Naive thymus-derived CD4-positive, alpha-beta T cell (primary cell): ENCODE measurements at places on chromosomes 11 and 22. TPM values are rescaled to one million over a fixed set of nuclear protein-coding genes. Genes with fewer than 3 reads are reported as not detected.

DNA sequence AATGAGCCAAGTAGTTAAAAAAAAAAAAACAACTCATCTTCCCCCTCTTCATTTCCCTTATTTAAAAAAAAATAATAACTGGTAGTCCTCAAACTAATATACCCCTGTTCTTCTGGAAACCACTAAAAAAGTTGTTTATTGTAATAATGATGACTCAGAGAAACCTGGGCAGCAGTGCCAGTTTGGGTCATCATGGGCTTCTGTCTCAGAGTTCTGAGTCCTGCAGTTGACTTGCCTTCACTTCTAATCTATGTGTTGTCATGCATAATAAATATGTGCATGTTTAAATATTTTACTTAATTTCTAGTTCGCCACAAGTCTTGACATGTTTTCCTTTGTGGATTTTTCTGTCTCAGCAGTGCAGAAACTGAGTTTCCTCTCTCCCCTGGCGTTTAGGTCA is 46.8 kb downstream of the PPP2R1B start:
- H3K27me3 ChIP-seq = no peaks in the 10 kb centered on the region
- DNase-seq = no peak
- no peak overlapping the region for H3K27ac ChIP-seq
- H3K36me3 ChIP-seq = no peaks in the 10 kb centered on the region
- no peaks in the 10 kb centered on the region for H3K4me1 ChIP-seq
- H3K4me3 ChIP-seq = no peak overlapping the region

GGTLC3 gene
- not detected for polyA plus RNA-seq

- H3K4me3 ChIP-seq = peak overlapping the region; percentile 99
- DNase-seq = peak; percentile 60
- H3K4me1 ChIP-seq = peaks cover 7% of the 10 kb centered on the region
- peak overlapping the region; percentile 97 for H3K27ac ChIP-seq
- no peaks in the 10 kb centered on the region for H3K27me3 ChIP-seq
- no peaks in the 10 kb centered on the region for H3K36me3 ChIP-seq
Observed at GRCh38 chr11:64810891-64811272, 531 bp upstream of the MEN1 start.

OR51B2 gene
- not detected for polyA plus RNA-seq

DNA sequence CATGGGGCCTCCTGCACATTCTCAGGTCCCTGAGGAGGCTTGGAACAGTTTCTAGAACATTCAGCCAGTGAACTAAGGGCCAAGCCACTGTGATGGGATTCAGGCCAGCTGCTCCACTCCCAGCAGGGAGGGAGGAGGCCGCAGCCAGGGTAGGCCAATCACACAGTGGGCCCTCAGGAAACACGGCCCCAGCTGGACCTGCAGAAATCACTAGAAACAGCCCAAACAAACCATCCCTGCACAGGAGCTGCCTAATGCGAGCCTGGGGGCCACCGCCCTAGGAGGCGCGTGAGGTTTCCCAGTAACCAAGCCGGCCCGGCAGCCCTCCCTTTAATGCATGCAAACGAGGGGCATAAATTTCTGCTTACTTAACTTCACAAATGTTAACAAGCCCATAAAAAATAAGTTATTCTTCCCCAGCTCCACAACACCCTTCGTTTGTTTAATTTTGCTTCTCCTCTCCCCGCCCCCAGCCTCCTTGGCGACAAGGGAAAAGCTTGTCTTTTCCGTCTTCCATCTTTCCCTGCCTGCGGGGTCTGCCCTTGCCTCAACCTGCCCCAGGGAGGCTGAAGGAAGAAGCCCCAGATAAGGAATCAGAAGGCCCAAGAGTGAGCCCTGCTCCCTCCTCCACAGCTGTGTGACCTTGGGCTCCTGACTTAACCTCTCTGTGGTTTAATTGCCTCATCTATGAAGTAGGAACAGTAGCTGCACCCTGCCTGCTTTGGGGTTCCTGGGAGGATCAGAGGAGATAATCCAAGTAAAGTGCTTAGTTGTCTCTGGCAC is 25.7 kb downstream of the ELFN2 start:
- no peaks in the 10 kb centered on the region for H3K4me1 ChIP-seq
- no peak overlapping the region for H3K4me3 ChIP-seq
- no peaks in the 10 kb centered on the region for H3K27me3 ChIP-seq
- no peak for DNase-seq

CHRM1 gene
- not detected for polyA plus RNA-seq

GRCh38 chr11:61700212-61700611 is 20.0 kb downstream of the DAGLA start:
- H3K36me3 ChIP-seq = no peaks in the 10 kb centered on the region
- no peak for DNase-seq
- no peak overlapping the region for H3K27ac ChIP-seq
- H3K27me3 ChIP-seq = no peaks in the 10 kb centered on the region

DNA sequence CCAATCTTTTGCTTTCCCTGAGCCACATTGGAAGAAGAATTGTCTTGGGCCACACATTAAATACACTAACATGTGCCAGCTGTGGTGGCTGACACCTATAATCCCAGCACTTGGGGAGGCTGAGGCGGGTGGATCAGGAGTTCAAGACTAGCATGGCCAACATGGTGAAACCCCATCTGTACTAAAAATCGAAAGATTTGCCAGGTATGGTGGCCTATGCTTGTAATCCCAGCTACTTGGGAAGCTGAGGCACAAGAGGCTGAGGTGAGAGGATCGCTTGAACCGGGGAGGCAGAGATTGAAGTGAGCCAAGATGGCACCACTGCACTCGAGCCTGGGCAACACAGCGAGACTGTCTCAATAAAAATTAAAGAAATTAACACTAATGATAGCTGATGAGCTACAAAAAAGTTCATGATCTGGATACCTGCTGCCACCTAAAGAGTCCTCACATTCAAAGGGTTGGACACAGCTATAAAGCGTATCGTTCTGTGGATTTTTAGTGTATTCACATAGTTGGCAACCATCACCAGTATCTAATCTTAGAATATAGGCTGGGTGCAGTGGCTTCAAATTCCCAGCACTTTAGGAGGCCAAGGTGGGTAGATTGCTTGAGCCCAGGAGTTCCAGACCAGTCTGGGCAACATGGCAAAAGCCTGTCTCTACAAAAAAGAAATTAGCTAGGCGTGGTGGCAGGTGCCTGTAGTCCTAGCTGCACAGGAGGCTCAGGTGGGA is 3.4 kb upstream of the LDHC start:
- no peak overlapping the region for H3K4me3 ChIP-seq
- no peak for DNase-seq
- H3K36me3 ChIP-seq = peaks cover 20% of the 10 kb centered on the region

DNA sequence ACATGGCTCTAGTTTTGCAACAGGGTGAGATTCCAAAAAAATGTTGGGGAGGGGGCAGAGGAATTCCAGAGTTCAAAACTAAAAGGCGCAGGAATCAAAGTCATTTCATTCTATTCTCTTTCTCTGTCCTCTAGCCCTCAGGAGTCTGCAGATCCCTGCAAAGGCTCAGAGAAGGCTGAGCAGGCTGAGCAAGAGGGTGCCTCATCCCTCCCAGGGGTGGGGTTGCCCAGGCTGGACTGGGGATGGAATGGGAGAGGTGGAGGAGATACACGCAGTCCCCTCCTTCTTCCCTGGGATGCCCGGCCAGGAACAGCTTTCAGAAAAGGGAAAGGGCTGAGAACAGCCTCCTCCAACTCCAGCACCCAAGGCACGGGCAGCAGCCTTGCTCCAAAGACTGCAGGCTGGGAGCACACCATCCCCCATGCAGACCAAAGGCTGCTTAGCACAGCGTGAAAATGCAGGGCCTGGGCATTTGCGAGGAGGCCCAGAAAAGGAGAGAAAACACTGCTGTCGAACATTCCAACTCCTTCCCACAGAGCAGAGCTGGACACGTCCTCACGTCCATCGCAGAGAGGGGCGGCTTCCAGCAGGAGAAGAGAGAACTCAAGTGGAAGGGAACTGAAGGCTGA is 51.8 kb downstream of the MN1 start:
- no peaks in the 10 kb centered on the region for H3K36me3 ChIP-seq
- H3K4me1 ChIP-seq = no peaks in the 10 kb centered on the region
- DNase-seq = no peak
- no peak overlapping the region for H3K27ac ChIP-seq
- no peak overlapping the region for H3K4me3 ChIP-seq

GRCh38 chr11:117201658-117202305 is 2.6 kb downstream of the TAGLN start:
- no peak for DNase-seq
- no peak overlapping the region for H3K27ac ChIP-seq
- no peak overlapping the region for H3K4me3 ChIP-seq
- peaks cover 7% of the 10 kb centered on the region for H3K36me3 ChIP-seq

DNA sequence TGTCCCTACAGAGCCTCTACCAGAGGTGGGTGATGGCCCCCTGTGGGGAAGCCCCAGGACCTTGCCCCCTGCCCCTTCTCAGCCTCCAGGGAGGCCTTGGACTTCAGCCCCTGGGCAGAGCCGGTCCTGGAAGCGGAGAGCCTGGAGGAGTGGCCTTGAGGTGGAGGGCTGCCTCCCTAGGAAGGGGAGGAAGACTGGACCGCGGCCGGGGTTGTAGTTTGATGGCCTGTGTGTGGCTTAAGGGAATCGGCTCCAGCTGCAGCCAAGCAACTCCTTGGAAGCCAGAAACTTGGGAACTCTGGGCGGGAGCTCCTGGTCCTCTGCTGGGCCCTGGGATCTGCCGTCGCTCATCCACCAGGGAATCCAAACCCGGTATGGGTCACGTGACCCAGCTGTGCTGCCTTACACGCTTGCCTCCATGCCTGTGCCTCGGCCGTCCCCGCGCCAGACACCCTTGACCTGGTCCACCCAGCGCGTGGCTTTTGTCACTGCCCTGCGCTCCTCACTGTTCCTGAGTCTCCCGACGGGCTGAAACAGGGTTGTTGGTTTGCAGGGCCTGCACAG is 23.5 kb upstream of the ARHGAP8 start:
- H3K27ac ChIP-seq = no peak overlapping the region
- H3K4me1 ChIP-seq = no peaks in the 10 kb centered on the region
- no peak overlapping the region for H3K4me3 ChIP-seq
- no peaks in the 10 kb centered on the region for H3K36me3 ChIP-seq
- DNase-seq = no peak
- no peaks in the 10 kb centered on the region for H3K27me3 ChIP-seq

GRCh38 chr11:45162064-45162375 is 15.6 kb downstream of the PRDM11 start:
- H3K27ac ChIP-seq = no peak overlapping the region
- H3K36me3 ChIP-seq = no peaks in the 10 kb centered on the region
- DNase-seq = no peak

GRCh38 chr11:110165039-110165925 is 72.1 kb downstream of the ZC3H12C start:
- H3K27ac ChIP-seq = no peak overlapping the region
- H3K36me3 ChIP-seq = no peaks in the 10 kb centered on the region
- no peaks in the 10 kb centered on the region for H3K27me3 ChIP-seq
- H3K4me3 ChIP-seq = no peak overlapping the region
- DNase-seq = no peak

GRCh38 chr11:47289856-47290255 is 19.9 kb downstream of the MADD start:
- H3K27ac ChIP-seq = no peak overlapping the region
- no peak overlapping the region for H3K4me3 ChIP-seq
- no peaks in the 10 kb centered on the region for H3K4me1 ChIP-seq
- peaks cover 31% of the 10 kb centered on the region for H3K36me3 ChIP-seq
- no peak for DNase-seq

DNA sequence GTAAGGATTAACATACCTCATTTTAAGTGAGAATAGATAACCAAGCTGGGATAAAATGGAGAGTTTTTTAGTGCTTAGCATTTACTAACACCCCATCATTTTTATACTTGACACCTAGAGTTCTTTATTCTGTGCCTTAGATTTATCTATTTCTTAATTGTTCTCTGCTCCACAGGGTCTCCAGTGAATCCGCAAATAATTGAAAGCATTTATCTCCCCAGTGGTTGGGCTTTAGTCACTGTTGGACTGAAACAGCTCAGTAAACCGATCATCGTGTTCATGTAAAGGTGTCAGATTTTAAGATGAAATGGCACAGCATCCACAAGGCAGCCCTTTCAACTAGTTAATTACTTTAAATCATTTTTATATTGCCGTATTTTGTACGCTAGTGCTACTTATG is 17.8 kb upstream of the GRIA4 start:
- no peaks in the 10 kb centered on the region for H3K36me3 ChIP-seq
- H3K27ac ChIP-seq = no peak overlapping the region
- no peaks in the 10 kb centered on the region for H3K27me3 ChIP-seq

ELMOD1 gene
- polyA plus RNA-seq = not detected

TMEM132A gene
- not detected for polyA plus RNA-seq

GRCh38 chr11:68003846-68004550 is at the start of gene UNC93B1:
Gene UNC93B1, minus strand, starts transcription at chr11:68004097. Its CDS starts 54 bp downstream, at chr11:68004043.
- H3K27me3 ChIP-seq = no peaks in the 10 kb centered on the region
- H3K4me1 ChIP-seq = peaks cover 6% of the 10 kb centered on the region
- H3K27ac ChIP-seq = peak within 1 kb of the TSS; percentile 66
- DNase-seq = peak; percentile 70
- H3K36me3 ChIP-seq = no peaks in the 10 kb centered on the region

DNA sequence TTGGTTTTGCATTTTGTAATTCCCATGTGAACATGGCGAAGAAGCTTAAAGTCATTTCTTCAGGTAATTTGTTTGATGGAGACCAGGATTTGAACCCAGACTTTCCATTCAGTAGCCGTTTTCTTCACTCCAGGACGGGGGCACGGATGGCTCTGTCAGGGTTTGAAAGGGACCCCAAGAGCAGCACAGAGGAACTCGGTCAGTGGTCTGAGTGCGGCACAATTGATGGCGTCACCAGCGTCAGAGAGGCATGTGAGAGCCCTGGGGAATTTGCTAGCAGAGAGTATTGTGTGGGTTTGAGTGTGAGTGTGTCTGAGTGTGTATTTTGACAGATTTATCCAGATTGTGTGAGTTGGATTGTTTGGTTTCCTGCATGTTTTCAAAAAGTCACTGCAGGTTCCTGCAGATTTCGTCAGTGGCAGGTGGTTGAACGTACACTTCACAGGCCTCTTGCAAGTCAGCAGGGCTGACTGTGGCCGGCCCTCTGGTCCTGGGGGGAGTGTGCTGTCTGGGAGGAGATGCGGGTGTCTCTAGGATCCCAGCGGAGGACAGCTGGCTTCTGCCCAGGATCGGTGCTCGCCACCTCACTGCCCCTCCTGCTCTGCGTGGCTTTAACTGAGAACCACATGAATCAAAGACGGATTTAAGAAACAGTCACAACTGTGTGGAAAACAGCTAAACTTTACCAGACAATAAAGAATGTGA is 199.3 kb downstream of the TBC1D22A start:
- no peaks in the 10 kb centered on the region for H3K36me3 ChIP-seq
- H3K4me3 ChIP-seq = no peak overlapping the region
- no peak for DNase-seq
- no peaks in the 10 kb centered on the region for H3K27me3 ChIP-seq
- H3K4me1 ChIP-seq = no peaks in the 10 kb centered on the region
- no peak overlapping the region for H3K27ac ChIP-seq

DNA sequence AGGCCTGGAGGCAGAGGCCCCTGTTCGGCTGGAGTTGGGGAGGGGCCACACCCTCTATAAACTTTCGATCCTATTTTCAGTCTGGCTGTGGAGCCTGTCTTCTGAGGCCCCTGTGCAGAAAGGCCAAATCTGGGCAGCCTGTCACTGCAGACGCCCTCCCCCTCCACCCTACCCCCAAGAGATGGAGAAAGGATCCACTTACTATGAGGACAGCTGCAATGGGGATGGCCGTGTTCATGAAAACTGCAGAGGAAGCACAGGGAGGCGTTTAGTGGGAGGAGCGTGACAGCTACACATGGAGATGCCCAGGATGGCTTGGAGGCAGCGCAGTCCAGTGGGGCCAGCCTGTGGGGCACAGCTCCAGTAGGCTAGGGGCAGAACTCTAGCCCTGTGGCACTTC is 43.5 kb upstream of the KCNJ11 start:
- no peak for DNase-seq
- no peaks in the 10 kb centered on the region for H3K27me3 ChIP-seq
- H3K27ac ChIP-seq = no peak overlapping the region
- no peak overlapping the region for H3K4me3 ChIP-seq
- no peaks in the 10 kb centered on the region for H3K4me1 ChIP-seq
- no peaks in the 10 kb centered on the region for H3K36me3 ChIP-seq
